Left ventricle myocardium inferior (tissue), 1 donor: ENCODE measurements at places on chromosomes 12 and 14.

DNA sequence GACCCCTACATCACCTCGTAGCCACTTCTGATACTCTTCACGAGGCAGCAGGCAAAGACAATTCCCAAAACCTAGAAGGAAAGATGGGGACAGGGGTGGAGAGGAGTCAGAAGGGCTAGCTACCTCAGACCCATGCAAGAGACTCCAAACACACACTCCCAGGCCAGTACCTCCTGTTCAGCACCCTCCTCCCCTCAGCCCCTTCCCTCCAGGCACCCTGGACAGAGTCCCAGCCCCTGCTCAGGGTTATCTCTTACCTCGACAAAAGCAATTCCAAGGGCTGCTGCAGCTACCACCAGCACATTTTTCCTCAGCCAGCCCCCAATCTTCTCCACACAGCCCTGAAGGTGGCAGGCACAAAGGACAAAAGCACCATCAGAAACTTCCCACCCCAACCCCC lies 3.3 kb downstream of the CD63 start:
- peaks cover 83% of the 10 kb centered on the region for H3K4me1 ChIP-seq
- DNase-seq, result no peak
- peak overlapping the region; percentile 98 for H3K27ac ChIP-seq
- H3K36me3 ChIP-seq, result peaks cover 45% of the 10 kb centered on the region
- no peak overlapping the region for H3K4me3 ChIP-seq
- no peaks in the 10 kb centered on the region for H3K27me3 ChIP-seq

DNA sequence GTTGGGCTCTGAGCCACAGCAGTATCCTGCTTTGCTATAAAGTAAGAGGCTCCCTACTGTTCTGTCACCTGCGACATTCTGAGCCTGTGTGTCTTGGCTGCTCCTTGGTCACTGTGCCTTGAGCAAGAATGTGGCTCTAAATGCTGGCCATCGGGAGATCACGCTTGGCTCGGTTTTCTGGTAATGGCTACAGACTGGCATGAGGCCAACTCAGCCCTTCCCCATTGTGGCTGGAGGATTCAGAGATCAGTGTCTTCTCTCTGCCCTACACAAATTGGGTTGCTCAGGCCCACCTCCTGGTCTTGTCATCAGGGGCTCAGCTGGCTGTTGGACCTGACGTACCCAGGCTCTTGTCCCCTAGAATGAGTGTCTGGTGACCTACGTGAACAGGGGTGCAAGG lies 94.5 kb downstream of the PLXNC1 start:
- H3K27ac ChIP-seq, result no peak overlapping the region
- H3K4me1 ChIP-seq, result no peaks in the 10 kb centered on the region
- DNase-seq, result peak; percentile 28
- H3K27me3 ChIP-seq, result no peaks in the 10 kb centered on the region

- H3K36me3 ChIP-seq, result no peaks in the 10 kb centered on the region
- H3K4me1 ChIP-seq, result peaks cover 100% of the 10 kb centered on the region
- DNase-seq, result peak; percentile 49
- no peaks in the 10 kb centered on the region for H3K27me3 ChIP-seq
These were observed 62.7 kb downstream of the RASSF3 start for GRCh38 chr12:64672925-64673409.

DNA sequence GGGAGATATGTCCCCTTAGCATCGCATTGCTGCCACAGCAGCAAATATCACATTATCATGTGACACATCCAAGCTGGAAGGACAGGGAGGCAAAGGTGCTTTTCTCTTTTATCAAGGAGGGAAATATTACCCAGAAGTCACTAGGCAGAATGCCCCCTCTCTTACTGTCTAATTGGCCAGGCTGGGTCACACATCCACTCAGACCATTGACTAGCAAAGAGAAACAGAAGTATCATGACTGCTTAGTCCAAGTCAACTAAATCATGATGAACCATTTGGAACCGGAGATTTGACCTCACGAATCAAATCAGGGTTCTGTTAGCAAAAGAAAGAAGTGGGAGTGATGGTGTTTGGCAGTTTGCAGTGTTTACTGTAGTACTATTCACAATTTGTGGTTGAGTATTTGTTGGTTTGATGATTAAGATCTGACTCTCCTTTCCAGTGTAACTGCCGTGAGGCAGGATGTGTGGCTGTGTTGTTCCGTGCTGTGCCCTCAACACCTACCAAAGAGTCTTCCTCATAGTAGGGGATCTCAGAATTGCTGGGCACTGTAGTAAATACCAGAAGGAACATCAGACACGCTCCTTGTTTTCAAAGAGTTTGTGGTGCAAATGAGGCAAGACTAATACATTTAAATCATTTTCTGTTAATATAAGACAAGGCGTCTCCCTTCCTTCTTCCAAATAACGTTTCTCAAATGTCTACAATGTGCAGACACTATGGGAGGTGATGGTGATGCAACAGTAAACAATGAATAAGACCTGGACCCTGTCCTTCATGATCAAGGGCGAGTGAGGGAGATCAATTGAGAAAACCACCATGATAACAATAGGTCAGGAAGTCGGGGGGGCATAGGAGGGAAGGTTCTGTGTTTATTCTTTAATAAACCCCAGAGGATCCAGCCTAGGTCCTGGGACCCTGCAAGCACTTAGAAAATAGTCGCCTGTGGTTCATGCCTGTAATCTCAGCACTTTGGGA lies 194.4 kb upstream of the CRY1 start:
- no peak overlapping the region for H3K4me3 ChIP-seq
- H3K27me3 ChIP-seq, result peaks cover 43% of the 10 kb centered on the region
- no peak overlapping the region for H3K27ac ChIP-seq
- no peaks in the 10 kb centered on the region for H3K4me1 ChIP-seq
- no peak for DNase-seq

DNA sequence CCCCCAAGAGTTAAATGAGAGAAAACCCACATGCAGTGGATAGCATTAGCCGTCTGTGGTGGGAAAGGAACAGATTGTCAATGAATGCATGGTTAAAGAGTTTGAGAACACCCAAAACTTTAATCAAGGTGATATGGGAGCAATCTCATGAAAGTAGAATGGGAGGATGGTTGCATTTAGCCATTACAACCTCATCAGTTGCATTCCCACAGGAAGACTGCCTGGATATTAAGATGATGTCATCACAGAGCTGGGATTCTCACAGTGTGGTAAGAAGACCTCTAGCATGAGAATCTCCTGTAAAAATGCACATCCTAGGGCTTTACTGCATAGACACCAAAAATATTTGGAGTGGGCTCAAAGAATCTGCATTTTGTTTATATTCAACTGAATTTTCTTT lies 284.9 kb downstream of the RGS6 start:
- no peak overlapping the region for H3K27ac ChIP-seq
- H3K36me3 ChIP-seq, result no peaks in the 10 kb centered on the region
- no peaks in the 10 kb centered on the region for H3K27me3 ChIP-seq
- H3K4me3 ChIP-seq, result no peak overlapping the region
- DNase-seq, result no peak

DNA sequence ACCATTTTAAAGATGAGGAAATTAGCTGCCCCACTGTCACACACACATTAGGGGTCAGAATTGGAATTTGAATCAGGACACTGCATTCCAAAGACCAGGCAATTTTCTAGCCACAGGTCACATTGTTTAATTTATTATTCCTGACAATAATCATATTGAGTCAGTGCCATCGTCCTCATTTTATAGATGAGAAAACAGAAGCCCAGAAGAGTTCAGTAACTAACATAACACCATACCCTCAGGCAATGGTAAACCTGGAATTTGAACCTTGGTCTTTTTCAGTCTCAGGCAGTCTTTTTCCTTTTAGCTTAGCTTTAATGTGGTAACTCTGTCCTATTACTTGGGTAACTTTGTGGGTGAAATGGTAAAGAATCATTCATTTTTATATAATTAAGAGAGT lies 330.3 kb upstream of the SYT1 start:
- no peaks in the 10 kb centered on the region for H3K36me3 ChIP-seq
- no peak overlapping the region for H3K27ac ChIP-seq
- no peak for DNase-seq
- no peaks in the 10 kb centered on the region for H3K4me1 ChIP-seq
- no peak overlapping the region for H3K4me3 ChIP-seq
- H3K27me3 ChIP-seq, result no peaks in the 10 kb centered on the region

GRCh38 chr14:94089479-94089878 lies 8.4 kb downstream of the IFI27L1 start:
- no peaks in the 10 kb centered on the region for H3K27me3 ChIP-seq
- H3K36me3 ChIP-seq, result no peaks in the 10 kb centered on the region
- H3K27ac ChIP-seq, result no peak overlapping the region
- H3K4me1 ChIP-seq, result no peaks in the 10 kb centered on the region

- peaks cover 26% of the 10 kb centered on the region for H3K27me3 ChIP-seq
- H3K27ac ChIP-seq, result no peak overlapping the region
- no peaks in the 10 kb centered on the region for H3K36me3 ChIP-seq
- H3K4me3 ChIP-seq, result no peak overlapping the region
- H3K4me1 ChIP-seq, result no peaks in the 10 kb centered on the region
These were observed 1025.7 kb upstream of the TMEM132C start for GRCh38 chr12:127241072-127241817.

GRCh38 chr12:107581619-107582015 lies 104.0 kb upstream of the PWP1 start:
- no peak for DNase-seq
- H3K36me3 ChIP-seq, result no peaks in the 10 kb centered on the region
- H3K4me3 ChIP-seq, result peak overlapping the region; percentile 54
- H3K27me3 ChIP-seq, result peaks cover 33% of the 10 kb centered on the region
- peaks cover 8% of the 10 kb centered on the region for H3K4me1 ChIP-seq

DNA sequence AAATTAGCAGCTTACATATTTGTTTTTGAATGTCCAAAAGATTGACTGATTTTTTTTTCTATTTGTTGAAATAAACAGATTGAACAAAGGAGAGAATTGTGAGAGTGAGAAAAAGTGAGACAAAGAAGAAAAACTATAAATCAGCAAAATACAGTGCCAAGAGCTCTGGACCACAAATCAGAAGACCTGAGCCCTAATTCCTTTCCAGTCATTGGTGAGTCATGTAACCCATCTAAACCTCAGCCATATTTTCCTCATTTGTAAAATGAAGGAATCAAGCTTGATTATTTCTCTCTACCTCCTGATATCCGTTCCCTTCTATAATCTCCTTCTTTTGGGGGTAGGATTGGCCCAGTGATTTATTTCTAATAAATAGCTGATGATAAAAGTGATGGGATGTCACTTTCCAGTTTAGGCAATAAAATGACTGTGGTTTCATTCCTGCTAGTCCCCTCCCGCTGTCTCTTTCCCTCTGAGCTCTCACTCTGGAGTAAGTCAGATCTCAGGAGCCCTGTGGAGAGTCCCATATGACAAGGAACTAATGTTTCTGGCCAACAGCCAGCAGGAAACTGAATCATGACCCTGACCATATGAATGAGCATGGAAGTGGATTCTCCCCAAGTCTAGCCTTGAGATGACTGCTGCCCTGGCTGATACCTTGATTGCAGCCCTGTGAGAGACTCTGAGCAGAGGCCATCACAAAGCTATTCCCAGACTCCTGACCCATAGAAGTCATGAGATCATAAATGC lies 218.9 kb downstream of the ACSS3 start:
- H3K4me3 ChIP-seq, result no peak overlapping the region
- no peak for DNase-seq
- no peaks in the 10 kb centered on the region for H3K36me3 ChIP-seq
- no peaks in the 10 kb centered on the region for H3K27me3 ChIP-seq
- H3K27ac ChIP-seq, result no peak overlapping the region
- H3K4me1 ChIP-seq, result no peaks in the 10 kb centered on the region

DNA sequence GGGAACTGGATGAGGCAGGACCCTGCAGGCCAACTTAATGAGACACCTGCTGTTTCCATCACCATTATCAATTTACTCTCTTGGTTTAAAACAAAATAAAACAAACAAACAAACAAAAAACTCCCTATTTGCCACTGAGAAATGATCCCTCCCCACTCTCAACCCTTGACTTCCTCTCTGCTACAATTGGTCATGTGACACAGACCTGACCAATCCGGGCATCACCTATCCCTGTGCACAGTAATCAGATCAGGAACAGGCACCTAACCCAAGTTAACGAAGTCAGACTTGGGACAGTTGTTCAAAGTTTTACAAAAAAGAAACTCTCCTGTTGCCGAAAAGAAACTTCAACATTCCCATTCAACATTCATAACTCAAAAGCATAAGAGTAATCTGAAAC lies 58.4 kb downstream of the NELL2 start:
- H3K27me3 ChIP-seq, result no peaks in the 10 kb centered on the region
- no peaks in the 10 kb centered on the region for H3K4me1 ChIP-seq
- no peaks in the 10 kb centered on the region for H3K36me3 ChIP-seq
- no peak for DNase-seq
- H3K4me3 ChIP-seq, result no peak overlapping the region
- no peak overlapping the region for H3K27ac ChIP-seq

- no peaks in the 10 kb centered on the region for H3K4me1 ChIP-seq
- peaks cover 4% of the 10 kb centered on the region for H3K36me3 ChIP-seq
- H3K4me3 ChIP-seq, result no peak overlapping the region
- no peak for DNase-seq
- H3K27ac ChIP-seq, result no peak overlapping the region
These were observed 19.6 kb downstream of the ALDH1L2 start for GRCh38 chr12:105064564-105065178.

DNA sequence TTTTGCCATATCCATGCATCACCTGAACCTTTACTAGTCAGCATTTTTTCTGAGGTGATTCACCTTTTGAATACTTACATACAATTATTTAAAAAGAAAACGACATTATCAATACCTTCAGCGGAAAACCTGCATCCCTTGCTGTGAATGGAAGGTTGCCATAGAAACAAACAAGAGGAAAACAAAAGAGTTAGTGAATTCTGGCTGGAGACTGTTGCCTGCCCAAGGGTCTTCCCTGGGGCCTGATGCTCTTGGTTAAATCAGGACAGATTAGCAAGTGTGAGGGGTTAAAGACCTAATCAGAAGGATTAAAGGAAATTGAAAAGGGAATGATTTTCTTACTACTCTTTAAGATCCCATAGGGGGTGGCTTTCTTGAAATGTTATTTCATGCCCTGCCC lies 96.0 kb upstream of the WSCD2 start:
- DNase-seq, result no peak
- peaks cover 91% of the 10 kb centered on the region for H3K27me3 ChIP-seq
- no peaks in the 10 kb centered on the region for H3K36me3 ChIP-seq
- H3K4me1 ChIP-seq, result no peaks in the 10 kb centered on the region
- H3K27ac ChIP-seq, result no peak overlapping the region

GRCh38 chr12:113781415-113782198 lies 184.5 kb downstream of the RBM19 start:
- no peak for DNase-seq
- H3K4me1 ChIP-seq, result no peaks in the 10 kb centered on the region
- no peaks in the 10 kb centered on the region for H3K36me3 ChIP-seq
- H3K27me3 ChIP-seq, result peaks cover 98% of the 10 kb centered on the region

DNA sequence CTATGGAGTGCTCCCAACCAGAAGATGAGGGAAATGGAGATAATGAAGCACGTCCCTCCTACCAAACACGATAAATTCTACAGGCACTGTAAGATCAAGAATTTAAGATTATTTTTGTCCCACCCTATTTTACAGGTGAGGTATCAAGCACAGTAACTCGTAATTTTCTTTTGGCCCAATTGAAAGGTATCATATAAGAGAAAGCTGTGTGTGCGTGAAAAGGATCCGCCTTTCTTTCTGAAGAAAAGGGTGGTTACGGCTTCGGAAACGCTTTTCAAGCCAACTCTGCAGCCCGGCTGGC lies 733 bp upstream of the KLHDC2 start:
- peak overlapping the region; percentile 99 for H3K4me3 ChIP-seq
- peak overlapping the region; percentile 100 for H3K27ac ChIP-seq
- peaks cover 9% of the 10 kb centered on the region for H3K36me3 ChIP-seq
- H3K27me3 ChIP-seq, result no peaks in the 10 kb centered on the region
